ENCODE measurements at places on chromosomes 6 and 20.

GRCh38 chr6:137013738-137014602 lies 30.8 kb downstream of the IL20RA start:
- DNase-seq, result no peak

GRCh38 chr6:135126729-135127128 lies 54.4 kb upstream of the MYB start:
- no peak for DNase-seq

GRCh38 chr6:112189494-112189893 lies 64.9 kb downstream of the LAMA4 start:
- no peak for DNase-seq

DNA sequence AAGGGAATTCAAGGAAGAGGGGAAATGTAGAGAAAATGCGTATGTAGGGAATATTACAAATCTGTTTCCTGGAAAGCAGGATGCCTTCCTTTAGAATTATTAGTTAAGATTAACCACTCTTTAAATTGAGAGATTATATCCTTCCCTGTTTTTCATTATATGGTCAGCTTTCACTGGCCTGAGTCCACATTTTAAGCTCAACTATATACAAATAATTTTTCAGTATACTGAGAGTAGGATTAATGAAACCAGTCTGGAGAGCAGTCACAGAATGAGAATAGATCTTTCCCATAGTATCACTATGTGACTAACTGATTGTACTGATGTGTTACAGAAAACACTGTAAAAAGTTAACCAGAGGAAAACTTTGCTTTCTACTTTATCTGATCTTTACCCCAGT lies 306.3 kb downstream of the LAMA2 start:
- no peak for DNase-seq

- DNase-seq, result no peak
Measured at GRCh38 chr20:19886661-19887288, 128.7 kb downstream of the RIN2 start.
